B cell (primary cell): ENCODE measurements at places on chromosomes 13 and 19.

- no peaks in the 10 kb centered on the region for H3K4me1 ChIP-seq
- no peaks in the 10 kb centered on the region for H3K27me3 ChIP-seq
- H3K36me3 ChIP-seq: no peaks in the 10 kb centered on the region
- H3K4me3 ChIP-seq: no peak overlapping the region
Observed at GRCh38 chr13:26377038-26377437, 123.1 kb downstream of the CDK8 start.

DNA sequence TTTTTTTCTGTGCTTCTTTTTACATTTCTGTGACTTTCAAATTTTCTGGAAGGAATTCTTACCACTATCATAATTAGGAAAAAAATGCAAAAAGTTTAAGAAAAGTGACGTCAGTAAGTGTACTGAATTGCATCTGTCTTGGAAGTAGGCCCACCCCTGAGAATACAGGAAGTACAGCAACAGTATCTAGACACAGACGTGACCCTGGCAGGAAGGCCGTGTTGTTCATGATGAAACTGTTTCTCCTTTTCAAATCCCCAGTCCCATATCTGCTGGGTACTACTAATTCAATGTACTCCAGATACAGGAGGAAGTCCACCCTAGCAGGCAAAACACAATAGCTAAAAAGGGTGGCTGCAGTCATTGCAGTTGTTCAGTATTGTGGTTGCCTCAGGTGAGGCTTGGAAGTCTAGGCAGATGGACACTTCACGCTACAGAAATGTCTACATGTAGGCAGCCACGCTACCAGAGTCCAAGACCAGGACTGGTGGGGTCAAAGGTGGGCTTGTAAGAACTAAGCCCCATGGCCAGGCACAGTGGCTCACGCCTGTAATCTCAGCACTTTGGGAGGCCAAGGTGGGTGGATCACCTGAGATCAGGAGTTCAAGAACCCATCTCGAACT lies 49.6 kb upstream of the MED4 start:
- H3K4me1 ChIP-seq: peaks cover 20% of the 10 kb centered on the region
- H3K36me3 ChIP-seq: no peaks in the 10 kb centered on the region
- H3K4me3 ChIP-seq: no peak overlapping the region
- peak; percentile 51 for DNase-seq

GRCh38 chr19:42276821-42277220 lies 7.8 kb downstream of the CIC start:
- no peak for DNase-seq
- no peak overlapping the region for H3K27ac ChIP-seq
- H3K27me3 ChIP-seq: no peaks in the 10 kb centered on the region

DNA sequence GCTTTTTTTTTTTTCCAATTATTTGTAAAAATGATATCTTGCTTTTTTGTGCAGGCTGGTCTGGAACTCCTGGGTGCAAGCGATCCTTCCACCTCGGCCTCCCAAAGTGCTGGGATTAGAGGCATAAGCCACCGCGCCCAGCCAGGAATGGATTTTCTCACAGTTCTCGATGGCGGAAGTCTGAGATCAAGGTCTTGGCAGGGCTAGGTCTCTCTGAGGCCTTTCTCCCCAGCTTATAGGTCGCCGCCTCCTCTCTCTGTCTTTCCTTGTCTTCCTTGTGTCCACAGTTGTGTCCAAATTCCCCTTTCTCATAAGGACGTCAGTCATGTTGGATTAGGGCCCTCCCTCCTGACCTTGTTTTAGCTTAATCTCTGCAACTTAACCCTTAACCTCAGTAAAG lies 200.5 kb downstream of the UQCRFS1 start:
- H3K4me1 ChIP-seq: no peaks in the 10 kb centered on the region
- no peaks in the 10 kb centered on the region for H3K36me3 ChIP-seq
- no peak for DNase-seq
